ENCODE measurements at places on chromosomes 5 and 9.

DNA sequence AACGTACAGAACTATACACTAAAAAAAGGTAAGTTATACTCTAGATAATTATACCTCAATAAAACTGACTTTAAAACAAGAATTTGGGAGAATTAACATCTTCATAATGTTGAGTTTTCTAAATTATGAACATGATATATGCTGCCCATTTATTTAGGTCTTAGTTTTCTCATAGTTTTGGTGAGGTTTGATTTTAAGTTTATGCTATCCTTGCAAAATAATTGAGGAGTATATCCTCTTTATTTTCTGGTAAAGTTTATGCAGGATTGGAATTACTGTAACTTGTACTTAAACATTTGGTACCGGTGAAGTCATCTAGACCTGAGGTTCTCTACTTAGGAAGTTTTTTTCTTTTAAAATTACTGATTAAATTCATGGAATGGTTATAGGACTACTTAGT, 38.9 kb upstream of the RNU6ATAC start:
- no peak for DNase-seq

- no peak for DNase-seq
Observed at GRCh38 chr5:117943541-117943940, 1044.8 kb downstream of the DTWD2 start.

- DNase-seq: peak; percentile 77
Observed at GRCh38 chr9:74887041-74887980, at the start of gene TRPM6. TRPM6 (minus strand) TSS chr9:74887921; CDS start chr9:74887856, 65 bp downstream.

DNA sequence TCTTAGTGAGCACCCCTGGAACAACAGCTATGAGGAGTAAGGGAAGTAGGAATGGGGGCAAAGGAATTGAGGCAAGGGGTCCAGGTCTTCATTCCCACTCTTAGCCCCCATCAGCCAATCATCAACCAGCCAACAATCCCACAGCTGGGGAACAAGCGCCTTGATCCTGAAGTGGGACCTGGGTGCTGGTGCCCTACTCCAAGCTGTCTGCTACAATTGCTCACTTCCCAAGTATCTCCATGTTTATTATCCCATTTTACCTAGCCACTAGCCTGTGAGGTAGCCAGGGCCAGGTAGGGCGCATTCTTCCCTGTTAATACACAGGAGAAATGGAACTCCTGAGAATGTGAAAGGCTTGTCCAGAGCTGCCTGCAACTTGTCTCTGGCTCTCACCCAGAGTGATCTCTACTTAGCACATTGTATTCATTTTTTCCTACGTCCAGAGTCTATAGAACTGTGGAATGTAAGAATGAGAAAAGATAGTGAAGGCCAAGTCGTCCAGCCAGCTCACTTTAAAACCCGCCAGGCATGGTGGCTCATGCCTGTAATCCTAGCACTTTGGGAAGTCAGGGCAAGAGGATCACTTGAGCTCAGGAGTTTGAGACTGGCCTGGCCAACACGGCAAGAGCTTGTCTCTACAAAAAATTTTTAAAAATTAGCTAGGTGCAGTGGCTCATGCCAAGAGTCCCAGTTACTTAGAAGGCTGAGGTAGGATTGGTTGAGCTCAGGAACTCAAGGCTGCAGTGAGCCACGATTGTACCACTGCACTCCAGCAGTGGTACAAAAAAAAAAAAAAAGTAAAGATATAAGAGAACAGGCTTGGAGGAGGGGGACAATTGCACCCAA, 6.2 kb upstream of the DNAJC18 start:
- DNase-seq: no peak

DNA sequence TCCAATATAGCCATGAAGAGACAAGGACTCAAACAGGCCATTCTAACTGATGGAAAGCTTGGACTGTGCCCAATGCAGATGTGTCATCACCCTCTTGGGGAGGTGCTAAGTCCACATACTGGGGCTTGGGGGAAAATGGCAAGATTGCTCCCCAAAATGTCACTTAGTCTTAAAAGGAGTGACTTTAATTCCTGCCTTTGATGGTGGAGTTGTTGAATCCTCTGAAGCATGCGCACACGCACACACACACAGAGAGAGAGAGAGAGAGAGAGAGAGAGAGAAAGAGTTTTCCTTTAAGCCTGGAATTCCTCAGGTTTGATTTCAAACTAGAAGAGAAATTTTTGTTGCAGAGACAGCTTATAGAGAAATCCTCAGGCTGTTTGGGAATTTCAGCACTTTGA, 161.9 kb upstream of the GAS1 start:
- no peak for DNase-seq
